ENCODE measurements at places on chromosomes 1 and 21.

DNA sequence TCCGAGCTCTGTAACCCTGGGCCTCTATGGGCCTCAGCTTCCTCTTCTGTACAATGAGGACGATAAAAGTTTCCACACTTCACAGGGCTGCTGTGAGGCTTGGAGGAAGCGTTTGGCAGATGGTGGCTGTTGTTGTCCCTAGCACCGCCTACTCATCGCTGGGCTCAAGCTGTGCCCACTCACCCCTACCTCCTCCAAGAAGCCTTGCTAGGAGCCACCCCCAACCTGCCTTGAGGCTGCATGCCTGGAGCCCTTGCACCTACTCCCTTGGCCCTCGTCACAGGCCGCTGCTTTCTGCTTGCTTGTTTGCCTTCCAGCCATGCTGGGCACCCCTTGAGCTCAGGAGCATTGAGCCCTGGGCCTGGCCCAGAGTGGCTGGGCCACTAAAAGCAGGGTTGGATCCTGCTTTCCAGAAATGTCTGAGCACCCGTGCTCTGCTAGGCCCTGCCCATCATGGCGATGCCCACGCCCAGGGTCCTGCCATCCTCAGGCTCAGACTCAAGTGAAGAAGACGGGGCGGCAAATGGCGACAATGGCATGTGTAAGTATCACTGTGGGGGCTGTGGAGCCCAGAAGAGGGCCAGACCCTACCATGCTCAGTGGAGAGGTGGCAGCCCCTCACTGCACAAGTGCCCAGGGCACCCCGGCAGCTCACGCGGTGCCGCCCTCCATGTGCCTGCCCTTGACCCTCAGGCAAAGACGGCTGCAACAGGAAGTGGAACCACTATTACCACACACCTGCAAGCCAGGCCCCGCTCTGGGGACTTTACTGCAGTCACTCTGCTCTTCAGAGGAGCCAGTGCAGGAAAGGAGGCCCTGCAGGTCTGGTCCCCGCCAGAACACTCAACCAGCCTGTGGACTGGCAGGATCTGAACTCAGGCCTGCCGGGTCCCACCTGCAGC lies 9.5 kb downstream of the SH3BGRL3 start:
- DNase-seq, result no peak

DNA sequence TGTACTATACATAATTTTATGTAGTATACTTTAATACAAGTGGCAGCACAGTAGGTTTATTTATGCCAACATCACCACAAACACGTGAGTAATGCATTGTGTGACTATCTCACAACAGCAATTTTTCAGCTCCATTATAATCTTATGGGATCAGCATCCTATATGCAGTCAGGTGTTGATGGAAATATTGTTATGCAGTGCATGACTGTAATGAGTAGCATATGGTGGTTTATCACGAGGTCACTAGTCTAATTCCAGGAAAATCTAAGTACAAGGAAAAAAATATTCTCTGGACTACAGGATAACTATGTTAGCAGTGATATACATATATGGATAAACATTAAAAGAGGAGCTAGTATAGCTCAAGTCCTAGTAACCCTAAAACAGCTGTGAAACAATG lies 69.0 kb downstream of the ATP1B1 start:
- no peak for DNase-seq

DNA sequence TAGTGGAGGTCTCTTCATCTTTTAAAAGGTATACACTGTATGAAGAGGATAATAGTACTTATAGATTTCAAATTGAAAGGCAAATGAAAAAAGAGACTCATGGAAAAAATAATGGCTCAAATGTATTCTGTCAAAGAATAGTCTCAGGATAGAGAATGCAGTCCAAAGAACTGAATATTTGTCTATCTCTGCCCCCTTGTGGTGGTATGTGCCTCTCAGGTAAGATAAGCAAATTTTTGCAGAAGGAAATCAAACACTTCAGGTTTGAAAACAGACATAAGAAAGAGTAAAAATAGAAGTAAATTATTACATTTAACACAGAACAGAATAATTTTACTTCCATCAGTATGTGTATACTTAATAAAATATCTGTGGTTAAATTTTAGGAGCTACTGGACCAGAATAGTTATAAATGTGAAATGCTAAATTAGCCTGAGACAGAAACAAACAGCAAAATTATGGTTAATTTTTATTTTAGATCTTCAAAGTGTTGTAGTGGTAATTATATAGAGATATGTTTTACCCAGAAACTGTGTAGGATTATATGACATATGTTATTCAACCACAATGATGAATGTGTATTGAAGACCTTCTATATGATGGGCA lies 164.4 kb upstream of the PALMD start:
- DNase-seq, result peak; percentile 13

DNA sequence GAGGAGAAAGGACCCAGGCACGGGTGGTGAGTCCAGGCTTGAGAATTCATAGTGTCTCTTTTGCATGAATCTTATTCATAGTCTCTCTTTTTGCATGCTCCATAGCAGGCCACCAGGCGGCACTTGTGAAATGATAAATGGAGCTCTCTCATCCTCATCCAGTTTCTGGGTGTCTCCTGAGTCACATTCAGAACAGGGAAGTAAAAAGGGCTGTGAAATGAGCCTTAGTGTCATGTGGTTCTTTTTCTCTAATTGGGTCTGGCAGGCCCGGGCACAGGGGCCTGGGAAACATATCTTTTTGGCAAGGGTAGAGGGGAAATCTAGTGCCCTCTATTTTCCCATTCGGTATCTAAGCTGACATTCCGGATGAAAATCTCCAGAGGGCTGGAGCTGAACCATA lies 19.1 kb upstream of the NCF2 start:
- no peak for DNase-seq

DNA sequence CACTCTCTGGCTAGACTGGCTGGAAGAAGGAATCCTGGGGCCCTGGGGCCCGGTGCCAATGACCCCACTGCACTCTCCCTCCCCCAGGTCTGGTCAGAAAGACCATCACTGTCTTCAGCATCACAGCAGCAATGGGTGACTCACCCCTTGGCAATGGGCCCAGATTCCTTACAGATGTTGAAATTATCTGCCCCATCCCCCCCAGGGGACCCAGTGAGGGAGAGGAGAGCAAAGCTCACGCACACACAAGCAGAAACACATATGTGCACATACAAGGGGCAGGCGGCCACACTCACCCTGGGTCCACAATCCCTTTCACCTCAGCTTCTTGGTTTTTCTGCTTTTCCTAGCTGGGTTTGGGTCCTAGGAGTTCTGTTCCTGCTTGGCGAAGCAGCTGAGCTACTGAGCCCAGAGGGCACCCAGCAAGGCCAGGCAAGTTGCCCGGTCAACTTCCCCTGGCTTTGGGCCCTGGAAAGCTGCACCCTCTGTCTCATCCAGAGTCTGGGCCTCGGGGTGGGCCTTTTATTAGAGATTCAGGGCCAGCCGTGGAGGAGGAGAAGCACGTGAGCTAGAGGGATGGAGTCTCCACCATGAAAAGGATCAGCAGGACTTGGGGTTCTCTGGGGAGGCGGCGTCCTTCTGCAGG lies 2.6 kb downstream of the COL16A1 start:
- DNase-seq, result peak; percentile 93

DNA sequence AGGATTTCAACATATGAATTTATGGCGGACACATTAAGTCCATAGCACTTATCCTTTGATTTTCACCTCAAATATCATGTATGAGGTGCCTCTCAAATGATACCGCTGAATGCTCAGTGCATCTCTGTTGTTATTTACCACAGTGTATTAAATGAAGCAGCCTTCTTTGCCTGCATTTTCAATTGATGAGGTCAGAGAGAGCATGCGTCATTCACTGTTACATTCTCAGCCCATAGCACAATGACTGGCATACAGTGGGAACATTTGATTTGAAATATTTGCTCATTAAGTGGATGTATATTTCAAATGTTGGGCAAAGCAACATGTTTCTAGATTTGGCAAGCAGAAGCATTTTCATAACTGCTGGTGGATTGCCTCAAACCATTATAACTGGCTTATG lies 45.7 kb downstream of the LRRC7 start:
- DNase-seq, result no peak

DNA sequence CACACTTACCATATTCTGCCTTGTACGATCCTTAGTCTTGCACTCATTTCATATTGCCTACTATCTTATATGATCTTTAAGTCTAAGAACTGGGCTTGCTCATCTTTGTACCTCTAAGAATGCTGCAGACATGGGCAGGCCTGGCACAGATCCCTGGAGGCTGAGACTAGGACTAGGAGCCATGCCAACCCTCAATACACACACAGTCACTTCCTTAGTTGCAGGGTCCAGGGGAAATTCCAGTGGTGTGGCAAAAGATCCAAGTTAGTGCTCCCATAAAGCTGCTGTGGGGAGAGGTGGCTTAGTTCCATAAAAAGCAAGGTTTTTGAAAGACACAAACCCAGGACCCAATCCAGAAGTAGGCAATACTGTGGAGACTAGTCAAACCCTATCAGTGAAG lies 59.9 kb downstream of the CYYR1 start:
- DNase-seq, result no peak

DNA sequence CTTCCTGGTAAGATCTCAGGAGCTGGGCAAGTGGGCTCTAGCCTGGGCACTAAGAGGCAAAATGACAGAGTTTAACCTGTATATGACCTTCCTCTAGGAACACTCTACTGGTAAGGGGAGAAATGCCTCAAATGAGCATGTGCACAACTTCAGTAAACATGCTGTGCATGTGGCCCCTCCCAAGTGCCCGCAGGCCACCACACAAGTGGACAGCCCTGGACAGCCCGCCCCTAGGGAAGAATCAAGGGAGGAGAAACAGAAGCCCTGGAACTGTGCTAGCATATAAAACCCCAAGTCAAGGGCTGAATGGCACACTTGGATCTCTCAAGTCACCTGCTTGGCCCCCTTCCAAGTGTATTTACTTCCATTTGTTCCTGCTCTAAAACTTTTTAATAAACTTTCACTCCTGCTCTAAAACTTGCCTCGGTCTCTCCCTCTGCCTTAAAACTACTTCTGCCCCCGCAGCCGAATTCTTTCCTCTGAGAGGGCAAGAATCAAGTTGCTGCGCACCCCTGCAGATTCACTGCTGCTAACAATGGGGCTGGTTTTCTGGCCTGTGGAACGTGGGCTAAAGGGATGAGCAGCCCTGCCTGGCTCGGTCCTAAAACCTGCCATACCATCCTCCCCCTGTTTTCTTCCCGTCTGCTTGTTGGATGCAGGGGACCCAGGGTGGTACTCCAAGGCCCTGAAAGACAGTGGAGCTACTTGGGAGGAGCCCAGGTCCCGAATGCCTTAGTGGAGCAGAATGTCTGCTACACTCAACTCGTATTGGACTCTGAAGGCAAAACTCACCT lies 93.5 kb downstream of the IER5 start:
- no peak for DNase-seq

DNA sequence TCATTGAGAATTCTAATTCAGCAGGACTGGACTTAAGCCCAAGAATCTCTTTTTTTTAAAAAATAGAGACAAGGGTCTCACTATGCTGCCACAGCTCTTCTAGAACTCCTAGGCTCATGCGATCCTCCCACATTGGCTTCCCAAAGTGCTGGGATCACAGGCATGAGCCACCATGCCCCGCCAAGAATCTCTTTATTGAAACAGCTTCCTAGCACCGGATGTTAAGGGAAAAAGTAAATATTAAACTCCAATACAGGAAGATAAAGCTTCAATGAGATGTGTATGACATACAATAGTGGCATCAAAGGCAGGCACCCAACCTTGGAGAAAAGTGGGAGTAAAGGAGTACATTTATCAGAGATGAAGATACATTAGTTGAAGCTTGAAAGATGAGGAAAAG lies 25.5 kb downstream of the PUM1 start:
- DNase-seq, result no peak

DNA sequence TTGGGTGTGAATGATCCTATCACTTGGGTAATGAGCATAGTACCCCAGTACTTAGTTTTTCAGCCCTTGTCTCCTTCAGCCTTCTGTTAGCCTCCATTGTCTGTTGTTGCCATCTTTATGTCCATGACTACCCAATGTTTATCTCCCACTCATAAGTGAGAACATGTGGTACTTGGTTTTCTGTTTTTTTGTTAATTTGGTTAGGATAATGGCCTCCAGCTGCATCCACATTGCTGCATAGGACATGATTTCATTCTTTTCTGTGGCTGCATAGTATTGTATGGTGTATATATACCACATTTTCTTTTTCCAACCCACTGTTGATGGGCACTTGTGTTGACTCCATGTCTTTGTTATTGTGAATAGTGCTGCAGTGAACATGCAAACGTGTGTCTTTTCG lies 39.6 kb upstream of the GPR52 start:
- DNase-seq, result no peak

GRCh38 chr1:61670016-61670415 lies 54.9 kb downstream of the TM2D1 start:
- no peak for DNase-seq

DNA sequence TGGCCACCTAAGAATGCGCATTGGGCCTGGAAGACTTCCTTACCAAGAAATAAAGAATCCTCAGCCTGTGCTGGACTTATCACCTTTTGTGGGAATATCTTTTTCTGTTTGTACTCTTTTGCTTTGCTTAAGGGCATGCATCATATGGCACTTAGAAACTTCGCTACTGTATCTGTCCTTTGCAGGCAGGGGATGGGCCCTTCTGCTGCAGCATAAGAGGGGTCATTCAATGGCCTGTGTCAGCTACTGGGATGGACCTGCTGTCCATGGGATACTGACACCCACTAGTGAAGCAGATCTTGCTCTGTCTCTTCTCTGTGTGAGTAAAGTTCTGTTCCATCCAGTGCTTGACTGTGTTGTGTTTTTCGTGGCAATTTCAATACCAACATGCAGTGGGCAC lies 239.0 kb upstream of the JUN start:
- DNase-seq, result no peak

GRCh38 chr1:160624464-160624863 lies 22.4 kb downstream of the SLAMF1 start:
- peak; percentile 91 for DNase-seq

GRCh38 chr1:31099293-31100032 lies 33.9 kb upstream of the PUM1 start:
- DNase-seq, result no peak

DNA sequence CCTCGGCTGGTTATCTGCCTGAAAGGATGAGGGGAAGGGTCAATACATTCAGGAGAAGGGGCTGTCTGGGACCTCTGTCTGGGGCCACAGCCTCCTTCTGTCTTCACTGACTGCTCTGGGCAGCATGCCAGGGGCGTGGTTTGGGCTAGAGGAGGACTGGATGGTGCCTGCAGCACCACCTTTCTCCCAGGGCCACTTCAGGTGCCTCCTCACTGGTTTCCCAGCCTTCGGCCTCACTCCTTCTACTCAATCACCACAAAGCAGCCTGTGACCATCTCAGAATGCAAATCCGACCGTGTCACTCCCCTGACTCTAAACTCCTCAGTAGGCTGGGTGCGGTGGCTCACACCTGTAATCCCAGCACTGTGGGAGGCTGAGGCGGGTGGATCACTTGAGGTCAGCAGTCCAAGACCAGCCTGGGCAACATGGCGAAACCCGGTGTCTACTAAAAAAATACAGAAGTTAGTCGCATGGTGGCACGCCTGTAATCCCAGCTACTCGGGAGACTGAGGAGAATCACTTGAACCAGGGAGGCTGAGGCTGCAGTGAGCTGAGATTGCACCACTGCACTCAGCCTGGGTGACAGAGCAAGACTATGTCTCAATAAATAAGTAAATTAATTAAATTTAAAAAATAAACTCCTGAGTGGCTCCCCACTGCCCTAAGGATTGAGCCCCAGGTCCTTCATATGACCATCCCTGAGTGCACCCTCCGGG lies 50.1 kb upstream of the ECE1 start:
- no peak for DNase-seq

GRCh38 chr1:214505134-214505533 lies 46.3 kb downstream of the PTPN14 start:
- no peak for DNase-seq

GRCh38 chr1:170377440-170377839 lies 154.5 kb upstream of the GORAB start:
- DNase-seq, result no peak

Data from COLO829 (cell line).